ENCODE measurements at places on chromosomes 16 and 17.

DNA sequence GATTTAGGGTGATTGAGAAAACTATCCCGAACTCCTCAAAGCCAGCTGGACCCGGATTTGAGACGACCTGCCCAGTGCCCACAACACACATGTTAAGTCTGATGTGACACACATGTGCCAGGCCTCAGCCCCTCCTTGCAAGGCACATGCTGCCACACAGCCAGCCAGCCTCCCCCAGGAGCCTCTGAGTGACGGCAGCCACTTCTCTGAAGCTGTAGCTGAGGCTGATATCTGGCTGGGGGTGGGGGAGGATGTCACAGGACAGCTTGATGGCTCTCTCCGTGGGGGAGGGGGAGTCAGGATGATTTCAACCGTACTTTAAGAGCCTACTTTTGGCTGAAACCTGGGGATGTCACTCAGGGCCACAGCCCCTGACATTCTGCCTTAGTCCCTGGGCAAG lies 40.9 kb downstream of the SRCIN1 start:
- no peak for DNase-seq

GRCh38 chr17:7511108-7511507 lies 26.9 kb downstream of the POLR2A start:
- no peak for DNase-seq

- no peak for DNase-seq
Observed at GRCh38 chr17:80101011-80101945, at the start of gene GAA. Gene GAA, plus strand, starts transcription at chr17:80101581. Its CDS starts 3,006 bp downstream, at chr17:80104587.

DNA sequence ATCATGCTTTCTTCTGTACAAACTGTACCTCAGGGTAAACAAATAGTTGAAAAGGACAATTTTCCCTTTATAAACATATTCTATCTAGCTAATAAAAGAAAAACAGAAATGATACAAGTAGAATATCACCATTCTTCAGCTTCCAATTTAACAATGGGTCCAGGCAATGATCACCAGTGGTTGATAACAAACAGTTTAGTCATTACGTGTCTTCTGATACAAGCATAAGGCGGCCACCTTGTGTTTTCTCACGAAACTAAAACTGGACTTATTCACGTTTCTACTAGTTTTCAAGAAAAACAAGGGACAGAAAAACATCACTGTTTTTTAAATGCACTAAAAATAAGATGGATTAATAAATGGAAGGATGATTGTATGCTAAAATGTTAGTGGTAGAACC lies 58.3 kb downstream of the STH start:
- no peak for DNase-seq

DNA sequence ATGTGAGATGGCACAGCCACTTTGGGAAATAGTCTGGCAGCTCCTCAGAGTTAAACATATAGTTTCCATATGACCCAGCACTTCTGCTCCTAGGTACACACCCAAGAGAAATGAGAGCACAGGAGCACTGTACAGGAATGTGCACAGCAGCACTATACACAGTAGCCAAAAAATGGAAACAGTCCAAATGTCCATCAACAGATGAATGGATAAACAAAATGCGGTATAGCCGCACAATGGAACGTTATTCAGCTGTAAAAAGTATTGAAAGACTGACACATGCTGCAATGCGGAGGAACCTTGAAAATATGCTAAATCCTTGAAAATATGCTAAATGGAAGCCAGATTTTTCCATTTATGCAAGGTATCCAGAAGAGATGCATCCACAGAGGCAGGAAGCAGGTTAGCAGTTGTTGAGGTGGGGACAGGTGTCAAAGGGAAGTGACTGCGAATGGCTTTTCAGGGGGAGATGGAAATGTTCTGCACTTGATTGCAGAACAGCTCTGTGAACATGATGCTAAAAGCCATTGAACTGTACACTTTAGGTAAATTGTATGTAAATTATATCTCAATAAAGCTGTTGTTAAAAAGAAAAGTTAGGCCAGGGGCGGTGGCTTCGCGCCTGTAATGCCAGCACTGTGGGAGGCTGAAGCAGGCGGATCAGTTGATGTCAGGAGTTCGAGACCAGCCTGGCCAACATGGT lies 80.7 kb downstream of the MPRIP start:
- no peak for DNase-seq

Measured in BJ (cell line).